Osteocyte (in vitro differentiated cells): ENCODE measurements at places on chromosomes 1 and 21.

DNA sequence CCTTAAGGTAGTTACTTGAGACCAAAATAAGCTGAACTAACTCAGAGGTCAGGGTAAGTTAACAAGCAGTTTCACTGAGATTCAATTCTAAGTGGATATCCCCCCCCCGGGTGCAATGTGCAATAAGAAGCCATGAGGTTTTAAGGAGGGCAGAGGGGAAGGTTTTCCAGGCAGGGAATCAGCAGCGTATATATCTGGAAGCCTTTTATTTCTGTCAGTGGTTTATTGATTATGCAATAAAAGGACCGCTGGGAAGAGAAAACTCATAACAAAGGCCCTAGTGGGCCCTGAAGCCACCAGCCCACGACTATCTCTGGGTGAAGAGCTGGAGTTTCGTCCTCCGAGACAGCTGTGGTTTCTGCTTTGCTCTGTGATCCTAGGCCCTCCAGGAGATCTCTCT is 53.1 kb upstream of the CTPS1 start:
- H3K4me3 ChIP-seq, result no peak overlapping the region
- H3K27ac ChIP-seq, result no peak overlapping the region
- no peaks in the 10 kb centered on the region for H3K27me3 ChIP-seq

GRCh38 chr1:101632548-101633272 is 364.0 kb downstream of the OLFM3 start:
- no peaks in the 10 kb centered on the region for H3K27me3 ChIP-seq
- no peaks in the 10 kb centered on the region for H3K4me1 ChIP-seq
- H3K4me3 ChIP-seq, result no peak overlapping the region
- no peak overlapping the region for H3K27ac ChIP-seq
- H3K36me3 ChIP-seq, result no peaks in the 10 kb centered on the region
- DNase-seq, result no peak

GRCh38 chr1:77673716-77674355 is 8.6 kb downstream of the ZZZ3 start:
- H3K36me3 ChIP-seq, result no peaks in the 10 kb centered on the region
- H3K4me1 ChIP-seq, result peaks cover 55% of the 10 kb centered on the region
- H3K4me3 ChIP-seq, result no peak overlapping the region
- no peak overlapping the region for H3K27ac ChIP-seq
- no peaks in the 10 kb centered on the region for H3K27me3 ChIP-seq
- DNase-seq, result no peak

GRCh38 chr1:78095593-78095992 is 49.8 kb downstream of the GIPC2 start:
- no peaks in the 10 kb centered on the region for H3K27me3 ChIP-seq
- no peak for DNase-seq
- peaks cover 64% of the 10 kb centered on the region for H3K4me1 ChIP-seq

DNA sequence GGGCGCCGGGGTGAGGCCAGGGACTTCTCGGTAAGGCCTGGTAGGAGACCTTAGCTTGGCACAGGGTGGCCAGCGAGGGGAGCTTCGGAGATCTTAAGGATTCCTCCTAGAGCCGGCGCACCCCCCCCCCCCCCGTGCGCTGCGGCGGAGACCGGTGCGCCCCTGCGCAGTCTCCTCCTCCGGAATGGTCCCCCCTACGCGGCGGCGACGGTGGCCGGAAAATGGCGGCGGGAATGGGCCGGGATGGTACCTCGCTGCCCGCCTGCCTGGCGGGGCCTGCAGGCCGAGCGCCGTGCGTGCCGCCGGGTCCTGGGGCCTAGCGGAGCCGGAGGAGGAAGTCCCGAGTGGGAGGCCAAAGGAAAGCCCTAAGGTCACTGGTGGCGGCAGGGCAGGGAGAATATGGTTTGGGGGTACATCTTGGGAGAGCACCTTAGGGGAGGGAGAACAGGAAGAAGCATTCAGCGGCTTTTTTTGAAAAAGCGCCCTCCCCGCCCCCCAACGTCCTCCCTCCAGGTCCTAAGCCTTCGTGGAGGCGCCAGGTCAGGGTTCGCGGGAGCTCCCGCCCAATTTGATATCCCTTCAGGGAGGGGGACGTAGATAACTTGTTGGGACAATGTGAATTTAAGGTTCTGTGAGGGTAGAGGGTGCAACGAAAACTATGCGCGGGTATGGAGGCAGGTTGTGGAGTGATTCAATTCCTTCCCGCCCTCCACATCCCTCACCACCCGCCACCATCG is 429 bp downstream of the SRRM1 start:
- peak overlapping the region; percentile 84 for H3K4me3 ChIP-seq
- DNase-seq, result no peak
- no peaks in the 10 kb centered on the region for H3K27me3 ChIP-seq
- peaks cover 26% of the 10 kb centered on the region for H3K4me1 ChIP-seq

DNA sequence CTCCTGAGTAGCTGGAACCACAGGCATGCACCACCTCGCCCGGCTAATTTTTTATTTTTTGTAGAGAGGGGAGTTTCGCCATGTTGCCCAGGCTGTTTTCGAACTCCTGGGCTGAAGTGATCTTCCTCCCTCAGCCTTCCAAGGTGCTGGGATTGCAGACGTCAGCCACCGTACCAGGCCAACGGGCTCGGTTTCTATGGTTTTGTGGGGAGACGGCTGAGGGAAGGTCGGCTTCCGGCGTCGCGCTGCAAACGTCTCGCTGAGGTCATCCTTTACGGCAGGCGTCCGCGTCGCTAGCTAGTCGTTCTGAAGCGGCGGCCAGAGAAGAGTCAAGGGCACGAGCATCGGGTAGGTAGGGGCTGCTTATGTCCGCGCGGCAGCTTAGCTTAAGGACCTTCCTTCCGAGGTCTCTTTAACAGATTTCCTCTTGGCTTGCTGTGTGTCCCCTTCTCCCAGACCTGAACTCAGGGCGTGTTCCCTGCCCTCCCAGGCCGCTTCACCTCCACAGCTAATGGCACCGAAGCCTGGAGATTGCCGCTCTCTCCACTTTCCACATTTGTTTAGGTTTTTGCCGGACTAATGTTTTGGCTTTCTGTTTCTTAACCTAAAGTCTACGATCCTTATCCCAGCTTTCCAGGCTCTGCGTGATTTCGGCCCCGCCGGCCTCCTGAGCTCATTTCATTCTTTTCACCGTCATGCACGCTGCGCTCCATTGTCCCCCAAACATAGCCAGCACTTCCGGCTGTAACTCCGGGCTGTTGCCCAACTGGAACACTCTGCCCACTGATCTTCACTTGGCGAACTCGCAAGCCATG is at the start of gene NDUFS5:
NDUFS5 (plus strand) TSS at position 300 of the 815 bp plus-strand sequence. CDS start 2,375 bp downstream, outside the sequence.
- H3K27me3 ChIP-seq, result no peaks in the 10 kb centered on the region
- peak within 1 kb of the TSS; percentile 97 for H3K27ac ChIP-seq
- H3K4me1 ChIP-seq, result peaks cover 20% of the 10 kb centered on the region
- peaks cover 10% of the 10 kb centered on the region for H3K36me3 ChIP-seq
- H3K4me3 ChIP-seq, result peak within 1 kb of the TSS; percentile 92
- peak; percentile 93 for DNase-seq
